ENCODE measurements at places on chromosomes 11 and 22.

GRCh38 chr11:68355471-68355870 lies 43.1 kb downstream of the LRP5 start:
- DNase-seq = no peak

GRCh38 chr11:69201066-69201365 lies 45.3 kb downstream of the SMIM38 start:
- no peak for DNase-seq

- no peak for DNase-seq
These were observed 121.3 kb upstream of the CADM1 start for GRCh38 chr11:115625502-115625901.

DNA sequence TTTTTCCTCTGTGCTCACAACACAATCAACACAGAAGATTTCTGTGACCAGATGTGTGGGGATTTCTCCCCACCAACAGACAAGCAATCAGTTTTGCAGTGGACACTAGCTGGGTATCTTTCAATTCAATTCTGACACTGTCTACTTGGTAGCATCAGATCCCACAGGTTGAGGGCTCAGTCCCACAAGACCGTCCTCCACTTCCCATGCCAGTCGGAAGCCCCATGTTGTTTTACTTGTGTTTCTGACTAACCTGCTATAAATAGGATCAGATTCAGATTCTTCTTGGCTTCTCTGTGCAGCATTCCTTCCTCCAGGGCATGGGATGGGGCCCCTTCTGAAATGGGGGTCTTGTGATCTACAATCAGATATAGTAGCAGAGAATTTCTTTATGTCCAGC lies 19.6 kb downstream of the ACER3 start:
- DNase-seq = no peak

- no peak for DNase-seq
These were observed 1.9 kb upstream of the SLC25A45 start for GRCh38 chr11:65384301-65384889.

GRCh38 chr22:17396516-17396915 lies 27.3 kb downstream of the CECR2 start:
- DNase-seq = no peak

DNA sequence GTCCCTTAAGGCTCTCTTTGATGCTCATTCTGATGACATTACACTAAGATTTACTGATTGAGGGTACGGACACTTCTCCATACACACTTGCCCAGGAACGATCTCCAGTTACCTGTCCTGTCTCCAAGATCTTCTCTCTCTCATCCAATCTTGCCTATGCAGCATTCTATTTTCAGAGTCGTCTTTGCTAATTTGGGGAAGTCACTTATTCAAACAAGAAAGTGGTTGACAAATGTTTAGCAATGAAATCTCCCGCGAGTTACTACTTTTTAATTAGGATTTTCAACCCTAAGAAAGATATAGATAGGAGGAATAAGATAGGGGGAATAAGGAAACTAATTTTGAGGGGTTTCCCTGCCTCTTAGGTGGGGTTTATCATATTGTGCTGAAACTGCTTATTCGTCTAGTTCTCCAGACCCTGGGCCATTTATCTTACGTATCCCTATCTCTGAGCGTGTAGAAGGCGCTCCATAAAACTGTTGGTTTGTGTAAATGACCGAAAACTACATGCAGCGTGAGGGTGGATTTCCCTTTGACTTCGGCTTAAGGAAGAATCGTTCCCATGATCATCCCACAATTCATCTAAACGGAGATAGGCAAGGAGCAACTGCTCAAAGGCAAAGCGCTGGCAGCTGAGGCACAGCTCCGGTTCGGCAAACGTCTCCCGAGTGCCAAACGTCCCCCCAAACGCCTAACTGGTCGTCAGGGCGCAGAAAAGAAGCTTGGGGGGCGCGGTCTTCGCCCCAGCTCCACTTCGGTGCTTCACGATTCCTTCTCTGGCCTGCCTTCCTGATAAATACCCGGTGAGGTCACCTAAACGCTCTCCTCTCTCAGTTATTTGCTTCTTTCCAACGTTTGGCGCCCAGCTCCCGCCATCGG lies 804 bp downstream of the APIP start:
- DNase-seq = no peak

DNA sequence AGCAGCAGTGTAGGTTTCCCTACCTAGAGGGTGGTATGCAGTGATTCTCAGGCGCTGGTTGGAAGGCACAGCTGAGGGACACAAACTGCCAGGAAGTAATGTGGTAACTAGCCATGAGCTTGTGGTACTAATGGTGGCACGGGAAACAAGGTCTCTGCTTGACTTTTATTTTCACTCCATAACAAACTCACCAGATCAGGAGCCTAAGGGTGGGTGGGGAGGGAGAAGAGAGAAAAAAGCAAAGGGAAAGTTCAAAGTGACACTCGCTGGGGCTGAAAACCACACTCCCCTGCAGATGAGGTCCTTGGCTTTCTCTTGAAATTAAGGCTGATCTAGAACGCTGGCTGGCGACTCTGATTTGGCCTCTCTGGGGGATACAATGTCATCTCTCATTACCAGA lies 22.0 kb downstream of the TRAF6 start:
- DNase-seq = no peak

DNA sequence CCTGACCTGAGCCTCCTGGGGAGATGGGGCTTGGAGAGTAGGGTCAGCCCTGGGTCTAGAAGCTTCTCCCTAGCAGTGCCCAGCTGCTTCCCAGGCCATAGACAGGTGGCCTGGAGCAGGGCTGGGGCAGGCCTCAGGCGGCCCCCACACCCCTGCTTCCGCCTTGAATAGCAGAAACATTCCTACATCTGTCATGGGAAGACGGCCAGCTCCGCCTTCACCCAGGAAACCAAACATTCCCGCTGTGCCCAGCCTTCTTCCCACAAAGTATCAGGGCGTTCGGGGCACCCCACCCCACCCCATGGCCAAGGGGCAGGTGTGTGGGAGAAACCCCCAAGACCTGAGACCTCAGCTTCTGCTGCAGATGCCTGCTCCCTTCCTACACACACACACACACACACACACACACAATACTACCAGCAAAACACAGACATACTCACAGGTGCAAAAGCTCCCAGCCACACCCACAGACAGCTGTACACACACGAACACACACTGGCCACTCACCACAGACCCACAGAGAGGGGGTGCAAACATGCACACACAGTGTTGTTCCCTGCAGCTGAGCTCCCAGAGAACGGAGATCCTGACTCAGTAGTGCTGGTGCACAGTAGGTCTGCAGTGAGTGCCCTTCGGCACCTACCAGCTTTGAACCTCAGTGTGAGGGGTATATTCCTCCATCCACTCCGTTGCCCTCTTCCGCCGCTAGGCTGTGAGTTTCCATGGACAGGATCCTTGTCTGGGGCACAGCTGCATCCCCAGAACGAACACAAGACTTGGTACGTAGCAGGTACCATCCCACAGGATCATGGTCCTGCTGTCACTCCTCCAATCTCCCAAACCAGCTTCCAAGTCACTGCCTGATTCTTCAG lies 37.4 kb downstream of the PDGFB start:
- DNase-seq = no peak

DNA sequence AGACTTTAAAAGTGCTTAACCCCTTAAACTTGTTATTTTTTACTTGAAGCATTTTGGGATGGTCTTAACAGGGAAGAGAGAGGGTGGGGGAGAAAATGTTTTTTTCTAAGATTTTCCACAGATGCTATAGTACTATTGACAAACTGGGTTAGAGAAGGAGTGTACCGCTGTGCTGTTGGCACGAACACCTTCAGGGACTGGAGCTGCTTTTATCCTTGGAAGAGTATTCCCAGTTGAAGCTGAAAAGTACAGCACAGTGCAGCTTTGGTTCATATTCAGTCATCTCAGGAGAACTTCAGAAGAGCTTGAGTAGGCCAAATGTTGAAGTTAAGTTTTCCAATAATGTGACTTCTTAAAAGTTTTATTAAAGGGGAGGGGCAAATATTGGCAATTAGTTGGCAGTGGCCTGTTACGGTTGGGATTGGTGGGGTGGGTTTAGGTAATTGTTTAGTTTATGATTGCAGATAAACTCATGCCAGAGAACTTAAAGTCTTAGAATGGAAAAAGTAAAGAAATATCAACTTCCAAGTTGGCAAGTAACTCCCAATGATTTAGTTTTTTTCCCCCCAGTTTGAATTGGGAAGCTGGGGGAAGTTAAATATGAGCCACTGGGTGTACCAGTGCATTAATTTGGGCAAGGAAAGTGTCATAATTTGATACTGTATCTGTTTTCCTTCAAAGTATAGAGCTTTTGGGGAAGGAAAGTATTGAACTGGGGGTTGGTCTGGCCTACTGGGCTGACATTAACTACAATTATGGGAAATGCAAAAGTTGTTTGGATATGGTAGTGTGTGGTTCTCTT lies 2.8 kb downstream of the MALAT1 start:
- no peak for DNase-seq

GRCh38 chr22:45344334-45344733 lies 34.6 kb downstream of the FAM118A start:
- DNase-seq = no peak

- DNase-seq = no peak
These were observed 21.4 kb downstream of the PANX1 start for GRCh38 chr11:94150056-94150455.

- no peak for DNase-seq
These were observed 86.0 kb downstream of the RPS6KA4 start for GRCh38 chr11:64444838-64445441.

GRCh38 chr11:96013461-96014213 lies 89.7 kb upstream of the MTMR2 start:
- no peak for DNase-seq

DNA sequence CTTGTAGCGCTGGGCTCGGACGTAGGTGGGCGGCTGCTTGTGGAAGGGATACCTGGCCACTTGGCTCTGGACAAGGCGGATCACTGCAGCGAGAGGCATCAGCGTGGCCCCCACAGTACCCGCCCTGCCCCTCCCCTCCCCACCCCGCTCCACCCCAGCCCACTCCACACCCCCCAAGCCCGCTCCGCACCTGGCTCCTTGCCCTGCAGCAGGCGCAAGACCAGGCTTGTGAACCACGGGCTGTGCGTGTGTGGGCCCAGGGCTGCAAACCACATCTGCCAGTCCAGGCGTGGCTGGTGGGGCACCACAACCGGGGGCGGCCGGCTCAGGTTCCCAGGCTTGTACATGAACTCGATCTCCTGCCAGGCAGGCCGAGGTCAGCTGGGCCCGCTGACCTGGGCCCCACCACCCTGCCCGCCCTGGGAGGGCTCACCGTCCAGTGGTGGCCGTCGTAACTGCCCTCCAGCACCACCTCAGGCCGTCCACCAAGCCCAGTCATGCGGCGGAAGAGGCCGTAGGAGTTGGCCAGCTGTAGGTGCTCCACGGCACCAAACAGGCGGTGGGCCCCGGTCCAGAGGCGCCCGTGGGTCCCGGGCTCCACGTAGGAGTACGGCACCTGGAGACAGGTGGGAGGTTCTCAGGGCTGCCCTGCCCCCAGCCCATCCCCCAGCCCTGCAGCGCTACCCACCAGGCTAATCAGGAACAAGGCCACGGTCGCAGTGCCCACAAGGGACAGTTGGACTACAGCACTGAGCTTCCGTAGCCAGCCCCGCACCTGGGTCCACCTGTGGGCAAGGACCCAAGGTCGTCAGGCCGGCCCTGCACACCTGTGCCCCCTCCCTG lies 2.9 kb downstream of the LMF2 start:
- no peak for DNase-seq

DNA sequence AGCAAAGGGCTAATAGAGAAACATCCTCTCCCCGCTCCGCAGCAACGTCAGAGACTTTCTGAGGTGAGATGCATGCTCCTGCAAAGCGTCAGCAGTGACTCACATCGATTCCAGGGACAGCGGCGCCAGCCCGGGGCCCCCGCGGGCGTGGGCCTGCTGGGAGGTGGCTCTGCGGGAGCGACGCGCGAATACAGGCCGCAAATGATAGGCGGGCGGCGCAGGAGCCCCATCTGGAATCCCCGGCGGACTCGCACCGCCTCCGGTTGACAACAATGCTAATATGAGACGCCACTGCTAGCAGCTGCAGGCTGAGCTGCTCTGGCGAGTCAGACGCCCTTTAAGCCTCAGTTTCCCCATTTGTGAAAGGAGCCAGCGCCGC lies 557 bp downstream of the RANGAP1 start:
- DNase-seq = no peak

- DNase-seq = no peak
These were observed 3.2 kb downstream of the CHKA start for GRCh38 chr11:68117853-68118470.

- DNase-seq = no peak
These were observed 9.0 kb upstream of the ATG16L2 start for GRCh38 chr11:72805216-72805615.

DNA sequence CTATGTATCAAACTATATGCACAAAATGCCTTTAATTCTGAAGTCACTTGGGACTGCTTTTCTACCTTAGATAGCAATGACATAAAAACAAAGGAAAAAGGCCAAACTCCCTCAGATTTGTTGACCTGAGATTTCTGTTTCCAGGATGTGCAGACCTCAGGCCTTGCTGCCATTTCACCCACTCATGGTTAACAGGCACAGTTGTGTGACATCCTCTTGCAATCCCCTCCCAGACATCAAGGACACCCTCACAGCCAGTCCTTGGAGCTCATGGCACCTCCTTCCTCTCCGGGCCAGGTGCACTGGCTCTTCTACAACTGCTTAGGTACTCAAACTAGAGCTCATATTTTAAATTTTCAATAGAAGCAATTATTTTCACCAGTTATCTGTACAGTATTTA lies 37.3 kb downstream of the SERPIND1 start:
- no peak for DNase-seq

GRCh38 chr11:10900681-10901415 lies 43.0 kb upstream of the ZBED5 start:
- DNase-seq = no peak

DNA sequence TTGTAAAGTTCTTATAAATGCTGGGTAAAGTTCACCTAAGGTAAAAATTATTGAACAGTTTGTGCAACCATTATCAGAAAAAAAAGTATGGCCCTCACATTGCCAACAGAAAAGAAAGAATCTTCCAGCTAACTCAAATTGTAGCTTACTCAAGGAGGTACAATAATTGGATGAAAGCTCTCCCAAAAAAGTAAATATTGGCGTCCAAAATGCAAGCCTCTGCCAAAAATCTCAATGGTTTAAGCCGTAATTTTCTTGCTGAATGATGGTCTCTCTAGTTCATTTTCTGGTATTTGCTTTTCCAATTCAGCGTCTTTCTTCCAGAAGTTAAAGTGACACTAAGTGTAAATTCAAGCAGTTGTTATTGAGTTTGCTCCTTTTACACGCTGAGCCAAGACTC lies 727.3 kb downstream of the LRRC4C start:
- DNase-seq = no peak

DNA sequence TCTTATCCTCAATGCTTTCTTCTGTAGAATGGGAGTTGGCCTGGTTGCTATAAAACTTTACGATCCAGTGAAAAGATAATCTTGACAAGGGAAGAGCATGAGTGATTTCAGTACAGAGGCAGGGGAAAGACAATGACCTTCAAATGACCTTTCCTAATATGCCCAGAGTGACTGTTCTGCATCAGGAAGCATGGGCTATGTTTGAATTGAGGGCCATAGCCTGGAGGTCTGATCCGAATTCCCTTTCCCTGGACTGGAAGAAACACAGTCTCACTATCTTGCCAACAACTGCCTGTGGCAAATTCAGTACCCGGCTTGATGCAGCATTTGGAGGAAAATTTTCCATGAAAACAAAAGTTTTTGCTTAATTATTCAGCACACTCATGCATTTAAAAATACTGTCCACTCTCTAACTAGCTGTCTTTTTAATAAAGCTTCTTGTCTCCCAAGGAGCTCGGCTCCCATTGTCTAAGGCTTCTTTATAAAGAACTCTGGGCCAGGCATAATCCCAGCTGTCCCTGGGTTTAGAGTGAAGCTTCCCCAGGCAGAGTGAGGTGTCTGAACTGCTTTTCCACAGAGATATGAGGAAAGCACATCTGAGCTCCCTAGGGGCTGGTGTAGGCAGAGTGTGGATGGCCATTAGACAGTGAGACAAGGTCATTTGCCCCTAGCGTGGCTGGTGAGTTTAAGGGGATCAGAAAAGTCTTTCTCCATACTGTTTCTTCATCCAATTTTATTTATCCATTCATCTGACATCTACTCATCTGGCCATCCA lies 132.7 kb upstream of the CADM1 start:
- DNase-seq = no peak

Data from iPS DF 6.9 (cell line).